CD4-positive, alpha-beta T cell treated with Interferon alpha-2 for 1 hour (primary cell): ENCODE measurements at places on chromosomes 11 and 22.

DNA sequence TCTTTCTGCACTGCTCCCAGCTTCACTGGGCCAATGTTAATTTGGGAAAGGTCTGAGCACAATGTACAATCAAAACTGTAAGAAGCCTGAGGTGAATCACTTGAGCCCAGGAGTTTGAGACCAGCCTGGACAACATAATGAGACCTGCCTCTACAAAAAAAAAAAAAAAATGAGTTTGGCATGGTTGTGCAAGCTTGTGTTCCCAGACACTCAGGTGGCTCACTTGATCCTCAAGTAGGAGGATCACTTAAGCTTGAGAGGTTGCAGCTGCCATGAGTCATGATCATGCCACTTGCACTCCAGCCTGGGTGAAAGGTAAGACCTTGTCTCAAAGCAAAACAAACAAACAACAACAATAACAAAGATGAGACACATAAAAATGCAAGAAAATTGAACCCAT, 38.6 kb upstream of the SC5D start:
- DNase-seq = no peak

GRCh38 chr22:28115426-28115825, 196.4 kb upstream of the PITPNB start:
- DNase-seq = no peak

GRCh38 chr22:30219049-30219654, 27.4 kb downstream of the LIF start:
- no peak for DNase-seq

GRCh38 chr11:47886096-47886495, 37.9 kb upstream of the NUP160 start:
- DNase-seq = peak; percentile 66

- no peak for DNase-seq
These were observed 86.3 kb upstream of the CRYBB3 start for GRCh38 chr22:25113316-25113721.

DNA sequence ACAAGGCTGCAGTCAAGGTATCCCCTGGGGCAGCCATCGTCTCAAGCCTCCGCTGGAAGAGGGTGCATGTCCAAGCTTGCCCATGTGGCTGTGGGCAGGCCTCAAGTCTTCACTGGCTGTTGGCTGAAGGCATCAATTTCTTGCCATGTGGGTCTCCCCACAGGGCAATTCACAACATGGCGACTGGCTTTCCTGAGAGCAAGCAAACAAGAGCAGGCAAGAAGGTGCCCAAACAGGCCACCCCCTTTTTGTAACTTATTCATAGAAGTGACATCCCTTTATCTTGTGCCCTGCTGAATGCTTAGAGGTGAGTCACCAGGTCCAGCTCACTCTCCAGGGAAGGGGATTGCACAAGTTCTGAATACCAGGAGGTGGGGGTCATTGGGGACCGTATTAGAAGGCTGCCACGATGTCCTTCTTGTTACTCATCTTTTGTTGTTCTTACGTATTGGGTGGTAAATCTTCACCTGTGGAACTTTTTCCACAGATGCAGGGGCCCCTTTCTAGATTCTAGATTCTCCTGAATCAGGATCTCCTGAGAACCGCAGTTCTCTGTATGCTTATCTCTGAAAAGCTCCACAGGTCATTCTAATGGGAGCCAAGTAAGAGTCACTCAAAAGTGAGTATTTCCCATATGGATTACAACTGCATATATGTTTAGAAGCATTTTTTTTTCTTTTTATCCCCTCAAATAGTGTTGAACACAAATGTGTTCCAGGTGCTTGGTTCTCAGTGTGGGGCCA, 44.2 kb upstream of the MICAL2 start:
- DNase-seq = no peak

- DNase-seq = peak; percentile 28
These were observed 51.7 kb upstream of the CCDC89 start for GRCh38 chr11:85737738-85738137.

DNA sequence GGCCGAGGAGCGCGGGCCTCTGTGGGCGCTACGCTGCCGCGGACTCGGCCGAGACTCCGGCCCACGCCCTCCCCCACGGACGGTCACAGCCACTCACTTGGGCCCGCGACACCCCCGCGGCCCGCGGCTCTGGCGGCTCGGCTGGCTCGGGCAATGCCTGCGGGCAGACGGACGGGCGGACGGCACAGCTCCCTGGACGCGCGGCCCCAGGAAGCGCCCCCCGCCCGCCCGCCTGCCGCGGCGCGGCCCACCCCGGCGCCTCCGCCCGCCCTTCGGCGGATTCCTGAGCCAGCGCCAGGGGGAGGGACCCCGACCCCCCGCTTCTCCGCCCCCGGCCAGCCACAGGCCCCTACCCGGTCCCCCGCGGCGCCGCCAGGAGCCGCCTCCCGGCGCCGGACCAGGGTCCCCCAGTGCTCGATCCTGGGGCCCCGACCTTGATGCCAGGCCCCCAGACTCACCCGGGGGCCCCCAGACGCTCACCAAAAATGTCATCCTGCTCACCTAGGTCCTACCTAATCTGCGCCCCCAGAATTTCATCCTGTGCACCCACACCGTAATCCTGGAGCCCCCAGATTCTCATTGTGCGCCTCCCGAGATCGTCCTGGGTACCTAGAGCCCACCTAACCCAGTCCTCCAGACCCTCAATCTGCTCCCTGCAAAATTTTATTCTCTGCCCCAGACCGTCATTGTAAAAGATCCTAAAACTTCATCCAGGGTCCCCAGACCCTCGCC, at the start of gene EFEMP2:
Gene EFEMP2, minus strand, starts transcription at position 215 of the 732 bp plus-strand sequence. CDS start 446 bp downstream, outside the sequence.
- DNase-seq = no peak

GRCh38 chr11:43944761-43945311, 2.4 kb downstream of the C11orf96 start:
- DNase-seq = peak; percentile 57

DNA sequence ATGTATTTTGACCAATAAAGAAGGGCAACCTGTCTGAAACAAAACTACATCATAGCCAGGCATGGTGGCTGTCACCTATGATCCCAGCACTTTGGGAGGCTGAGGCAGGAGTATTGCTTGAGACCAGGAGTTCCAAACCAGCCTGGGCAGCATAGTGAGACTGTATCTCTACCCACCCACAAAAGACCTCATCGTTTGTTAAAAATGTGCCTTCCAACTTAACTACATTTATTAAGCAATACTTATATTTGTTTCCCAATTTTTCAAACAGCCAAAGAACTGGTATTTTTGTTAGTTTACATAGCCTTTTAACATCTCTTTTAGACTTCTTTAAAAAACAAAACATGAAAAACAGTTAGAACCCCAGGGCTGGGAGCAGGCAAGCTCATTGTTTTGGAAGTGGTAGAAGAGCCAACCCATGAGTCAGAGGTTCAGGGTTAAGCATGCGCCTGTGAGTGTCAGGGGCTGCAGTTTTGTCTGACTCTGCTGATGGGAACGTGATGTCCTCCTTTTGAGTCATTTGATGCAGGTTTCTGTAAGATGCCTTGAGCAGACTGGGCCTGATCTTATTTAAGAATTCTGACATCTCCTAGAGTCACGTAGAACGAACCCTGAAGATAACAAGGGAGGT, 53.9 kb upstream of the CRTAM start:
- DNase-seq = no peak

DNA sequence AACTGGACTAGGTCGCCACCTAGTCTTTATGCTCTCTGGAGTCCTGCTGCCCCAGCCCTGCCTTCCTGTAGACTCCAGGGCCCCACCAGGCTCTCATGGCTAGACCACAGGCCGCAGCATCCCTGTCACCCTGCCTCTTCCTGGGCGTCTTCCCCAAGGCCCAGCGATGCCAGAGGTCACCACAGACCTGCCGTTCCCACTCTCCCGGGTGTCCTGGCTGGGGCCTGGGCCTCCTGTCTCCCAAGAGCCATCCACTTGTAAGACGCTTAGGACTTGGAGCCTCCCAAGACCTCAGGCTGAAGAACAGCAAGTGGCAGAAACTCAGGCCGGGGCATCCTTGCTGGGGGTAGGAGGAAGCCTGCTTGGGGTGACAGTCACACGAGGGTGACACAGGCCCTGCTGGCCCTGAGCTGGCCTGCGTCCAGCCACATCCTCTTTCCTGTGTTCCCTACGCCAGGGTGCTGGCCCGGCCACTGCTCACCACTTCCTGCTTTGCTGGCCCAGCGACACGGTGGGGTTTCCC, 2.0 kb upstream of the TCIRG1 start:
- DNase-seq = peak; percentile 69

- DNase-seq = no peak
These were observed 2.2 kb downstream of the RPL27A start for GRCh38 chr11:8684600-8685290.

DNA sequence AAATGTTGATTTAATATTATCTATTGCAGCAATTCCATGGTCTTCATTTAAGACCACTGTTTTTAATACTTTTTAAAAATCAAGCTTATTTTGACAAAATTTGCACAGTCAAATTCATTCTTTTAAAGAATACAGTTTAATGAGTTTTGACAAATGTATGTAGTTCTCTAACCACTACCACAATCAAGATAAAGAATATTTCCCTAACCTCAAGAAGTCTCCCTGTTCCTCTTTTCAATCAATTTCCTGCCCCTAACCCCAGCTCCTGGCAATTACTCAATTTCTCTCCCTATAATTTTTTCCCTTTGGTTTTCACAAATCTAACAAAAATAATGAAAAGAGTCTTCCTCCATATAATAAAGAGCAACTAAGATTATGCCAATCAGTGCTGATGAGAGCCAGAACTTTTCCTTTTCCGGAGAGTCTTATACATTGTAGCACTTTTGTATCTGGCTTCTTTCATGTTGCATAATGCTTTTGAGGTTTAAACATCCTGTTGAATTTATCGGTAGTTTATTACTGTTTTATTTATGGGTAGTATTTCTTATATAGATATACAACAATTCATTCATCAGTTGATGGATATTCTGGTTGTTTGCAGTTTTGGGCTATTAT, 231.7 kb downstream of the AASDHPPT start:
- no peak for DNase-seq

DNA sequence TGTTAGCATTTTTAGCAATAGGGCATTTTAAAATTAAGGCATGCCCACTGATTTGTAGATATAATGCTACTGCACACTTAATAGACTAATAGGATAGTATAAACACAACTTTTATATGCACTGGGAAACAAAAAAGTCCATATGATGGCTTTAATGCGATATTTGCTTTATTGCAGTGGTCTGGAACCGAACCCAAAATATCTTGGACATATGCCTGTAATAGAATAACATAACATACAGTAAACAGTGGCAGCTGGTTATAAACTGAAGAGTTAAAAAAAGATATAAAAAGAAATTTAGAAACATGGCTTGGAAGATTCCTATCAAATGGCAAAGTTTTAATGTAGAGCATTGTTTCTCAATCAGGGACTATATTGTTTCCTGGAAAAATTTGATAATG, 111.9 kb downstream of the KIF18A start:
- DNase-seq = no peak

- no peak for DNase-seq
These were observed 57.4 kb downstream of the CLMP start for GRCh38 chr11:123137431-123138224.

DNA sequence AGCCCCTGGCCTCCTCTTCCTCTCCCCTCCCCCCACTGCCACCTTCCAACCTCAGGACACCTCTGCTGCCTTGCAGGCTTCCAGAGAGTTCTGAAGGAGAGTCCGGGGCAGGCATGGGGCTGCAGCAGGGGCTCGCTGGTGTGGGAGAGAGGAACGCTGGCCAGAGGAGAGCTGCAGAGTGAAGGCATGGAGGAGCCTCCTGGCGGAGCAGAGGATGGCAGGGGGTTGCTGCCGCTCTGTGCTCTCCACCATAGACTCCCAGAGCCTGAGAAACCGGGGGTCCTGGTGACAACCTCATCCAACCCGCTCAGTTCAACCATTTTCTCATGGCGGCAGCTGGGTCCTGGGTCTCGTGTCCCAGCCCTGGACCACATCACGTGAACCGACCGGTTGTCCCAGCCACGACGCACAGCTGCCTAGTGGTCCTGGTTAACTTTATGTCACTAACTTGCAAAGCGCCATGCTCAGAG, 17.5 kb downstream of the MRGPRG start:
- DNase-seq = no peak

DNA sequence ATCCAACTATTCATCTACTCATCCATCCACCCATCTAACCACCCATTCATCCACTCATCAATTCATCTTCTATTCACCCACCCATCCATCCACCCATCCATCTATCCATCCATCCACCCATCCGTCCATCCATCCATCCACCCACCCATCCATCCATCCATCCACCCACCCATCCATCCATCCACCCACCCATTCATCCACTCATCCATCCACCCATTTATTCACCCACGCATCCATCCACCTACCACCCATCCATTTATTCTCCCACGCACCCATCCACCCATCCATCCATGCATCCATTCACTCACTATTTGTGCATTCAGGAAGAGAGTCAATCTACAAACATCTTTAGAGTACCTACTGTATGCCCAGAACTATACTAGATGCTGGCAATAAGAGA, 482.3 kb downstream of the NTM start:
- no peak for DNase-seq

DNA sequence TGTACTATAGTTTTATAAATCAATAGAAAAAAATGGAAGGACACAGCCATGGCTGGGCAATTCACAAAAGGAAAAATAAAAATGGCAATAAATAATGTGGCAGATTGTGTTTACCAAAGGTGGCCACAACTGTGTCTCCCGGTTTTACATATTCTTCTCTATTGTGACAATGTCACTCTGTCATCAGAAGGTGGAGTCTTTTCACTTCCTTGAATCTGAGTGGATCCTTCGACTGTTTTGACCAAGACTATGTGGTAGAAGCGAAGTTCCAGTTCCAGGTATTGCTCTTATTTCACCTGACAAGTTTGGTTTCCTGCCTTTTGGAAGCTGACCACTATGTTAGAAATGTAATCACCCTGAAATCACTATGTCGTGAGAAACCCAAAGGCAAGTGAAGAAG, 31.0 kb upstream of the HSD17B12 start:
- DNase-seq = no peak

DNA sequence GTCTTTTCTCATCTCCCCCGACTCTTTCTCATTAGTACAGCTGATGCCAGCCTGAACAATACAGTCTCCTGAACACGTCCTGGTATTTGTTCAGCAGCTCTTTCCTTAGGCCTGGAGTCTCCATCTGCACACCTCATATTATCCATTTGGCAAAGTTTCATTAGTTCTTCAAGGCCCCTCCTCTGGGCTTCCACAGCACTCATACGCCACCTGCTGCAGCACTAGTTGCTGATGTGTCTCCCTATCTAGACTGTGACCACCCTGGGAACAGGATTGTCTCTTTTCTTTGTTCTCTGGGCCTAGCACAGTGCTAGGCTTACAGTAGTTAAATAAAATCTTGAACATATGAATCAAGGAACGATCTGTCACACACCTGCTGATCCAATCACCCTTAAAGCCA, 17.2 kb downstream of the DCHS1 start:
- no peak for DNase-seq

DNA sequence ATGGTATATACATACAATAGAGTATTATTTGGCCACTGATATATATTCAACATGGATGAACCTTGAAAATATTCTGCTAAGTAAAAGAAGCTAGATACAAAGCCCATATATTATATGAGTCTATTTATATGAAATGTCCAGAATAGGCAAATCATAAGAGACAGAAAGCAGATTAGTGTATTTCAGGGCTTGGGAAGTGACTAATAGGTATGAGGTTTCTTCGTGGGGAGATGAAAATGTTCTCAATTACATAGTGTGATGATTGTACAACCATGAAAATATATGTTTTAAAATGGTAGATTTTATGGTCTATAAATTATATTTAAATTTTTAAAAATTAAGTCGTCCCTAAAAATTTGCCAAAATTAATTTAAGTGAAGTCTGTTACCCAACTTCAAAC, 92.2 kb downstream of the STK33 start:
- DNase-seq = no peak

- no peak for DNase-seq
These were observed 283.5 kb downstream of the TTC28 start for GRCh38 chr22:28395920-28396753.

GRCh38 chr11:27718863-27719545, 18.7 kb upstream of the BDNF start:
- DNase-seq = no peak
